Fibroblast of villous mesenchyme (primary cell): ENCODE measurements at places on chromosomes 3 and 15. TPM values are rescaled to one million over a fixed set of nuclear protein-coding genes. Genes with fewer than 3 reads are reported as not detected.

SLC24A5 gene
- not detected in 2 replicates for total RNA-seq

KATNBL1 gene
- total RNA-seq, result 53.8 and 70.4 TPM in 2 replicates

AMOTL2 gene
- total RNA-seq, result 129 and 236 TPM in 2 replicates

ARPIN gene
- total RNA-seq, result 10.8 and 16.1 TPM in 2 replicates

CCR2 gene
- not detected in 2 replicates for total RNA-seq

NDN gene
- 35.1 and 51.0 TPM in 2 replicates for total RNA-seq
